ENCODE measurements at places on chromosomes 16 and 17.
A peak's percentile ranks its signal among the peaks of the same experiment; 100 is the strongest.

- peak; percentile 60 for DNase-seq
Observed at GRCh38 chr17:81365601-81366585, 29.4 kb upstream of the BAHCC1 start.

DNA sequence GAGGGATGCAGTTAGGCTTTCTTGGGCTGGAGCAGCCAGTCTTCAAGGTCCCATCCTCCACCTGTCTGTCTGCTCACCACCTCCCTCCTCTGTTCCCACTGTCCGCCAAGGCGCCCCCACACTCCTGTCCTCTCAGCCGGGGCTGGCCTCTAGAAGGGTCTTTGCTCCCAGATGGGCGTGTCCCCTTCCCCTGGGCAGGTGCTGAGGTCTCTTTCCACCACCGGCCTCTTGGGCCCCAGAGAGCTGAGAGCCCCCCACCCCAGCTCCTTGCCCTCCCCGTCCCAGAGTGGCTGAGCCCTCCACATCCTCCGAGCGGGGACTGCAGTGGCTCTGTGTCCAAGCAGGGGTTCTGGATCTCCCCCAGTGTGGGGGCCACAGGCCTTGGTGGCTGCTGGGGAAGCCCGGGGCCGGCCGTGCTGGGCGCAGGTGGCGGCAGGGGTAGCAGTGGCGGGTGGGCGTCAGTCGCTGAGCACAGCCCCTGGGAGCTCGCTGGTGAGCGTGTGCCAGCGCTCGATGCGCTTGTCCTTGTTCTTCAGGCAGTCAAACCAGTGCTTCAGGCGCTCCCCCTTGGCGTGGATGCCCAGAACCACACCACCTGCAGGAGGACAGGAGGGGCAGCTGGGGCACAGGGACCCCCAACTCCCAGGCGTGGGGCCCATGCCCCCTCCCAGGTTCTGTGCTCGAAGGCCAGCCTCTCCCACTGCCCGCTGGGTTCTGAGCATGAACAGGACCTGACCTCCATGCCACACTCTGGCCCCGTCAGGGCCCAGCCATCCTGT lies 9.8 kb downstream of the SCGB1C2 start:
- DNase-seq: no peak

- peak; percentile 36 for DNase-seq
Observed at GRCh38 chr16:11681976-11682654, 13.9 kb downstream of the SNN start.

- no peak for DNase-seq
Observed at GRCh38 chr17:7293159-7293558, 1.3 kb downstream of the YBX2 start.

DNA sequence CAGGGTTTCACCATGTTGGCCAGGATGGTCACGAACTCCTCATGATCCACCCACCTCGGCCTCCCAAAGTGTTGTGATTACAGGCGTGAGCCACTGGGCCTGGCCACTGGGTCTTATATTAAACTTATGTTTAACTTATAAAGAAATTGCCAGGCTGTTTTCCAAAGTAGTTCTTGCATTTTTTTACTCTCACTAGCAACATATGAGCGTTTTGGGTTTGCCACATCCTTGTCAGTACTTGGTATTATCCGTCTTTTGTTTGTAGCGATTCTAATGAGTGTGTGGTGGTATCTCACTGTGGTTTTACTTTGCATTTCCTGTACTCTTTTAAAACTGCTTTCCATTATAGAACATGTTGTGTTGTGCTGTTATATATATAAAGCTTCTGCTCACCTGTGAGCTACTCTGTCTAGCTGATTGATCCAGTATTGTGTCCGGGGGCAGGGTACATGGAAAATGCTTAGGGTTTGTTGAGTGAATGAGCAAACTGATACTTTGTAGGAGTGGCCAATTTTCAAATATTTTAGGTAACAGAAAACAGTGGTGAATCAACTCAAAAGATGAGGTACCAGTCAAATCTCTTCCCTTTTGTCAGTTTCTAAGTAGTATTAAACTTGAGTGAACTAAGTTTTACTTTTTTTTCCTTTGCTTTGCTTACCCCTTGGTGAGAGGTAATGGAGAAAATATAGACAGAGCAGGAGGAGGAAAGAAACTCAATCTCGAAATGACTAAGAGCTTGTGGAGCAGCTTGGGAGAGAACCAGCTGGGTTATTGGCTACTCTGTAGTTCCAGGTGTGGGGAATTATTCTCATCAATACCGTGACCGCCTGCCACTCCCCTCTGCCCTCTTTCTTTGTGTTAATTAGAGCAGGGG lies 75.8 kb downstream of the PITPNC1 start:
- DNase-seq: no peak

GRCh38 chr17:6023036-6023831 lies 46.9 kb upstream of the WSCD1 start:
- no peak for DNase-seq

- no peak for DNase-seq
Observed at GRCh38 chr17:82936768-82937171, 96.9 kb upstream of the ZNF750 start.

- no peak for DNase-seq
Observed at GRCh38 chr17:44304651-44305050, 3.8 kb upstream of the RUNDC3A start.

- DNase-seq: no peak
Observed at GRCh38 chr17:3866276-3866675, 20.2 kb upstream of the NCBP3 start.

DNA sequence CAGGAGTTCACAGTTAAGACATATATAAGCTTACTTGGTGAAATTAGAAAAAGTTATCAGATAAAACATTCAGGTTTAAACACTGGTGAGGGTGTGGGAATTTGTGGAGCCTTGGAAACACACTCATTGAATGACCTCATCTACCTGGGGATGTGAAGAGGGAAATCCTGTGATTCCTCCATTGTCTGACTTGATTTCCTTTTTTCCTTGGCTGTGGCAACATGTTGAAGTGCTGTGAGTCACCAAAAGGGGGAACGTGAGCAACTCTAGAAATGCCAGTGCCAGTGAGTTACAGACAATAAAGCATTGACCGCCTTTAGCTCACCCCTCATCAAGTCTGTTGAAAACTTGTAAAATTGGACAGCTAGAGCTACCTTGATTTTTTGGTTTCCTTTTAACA lies 1.8 kb downstream of the HMOX2 start:
- peak; percentile 33 for DNase-seq

GRCh38 chr16:19888834-19889233 lies 4.2 kb upstream of the GPRC5B start:
- DNase-seq: no peak

- no peak for DNase-seq
Observed at GRCh38 chr17:75345514-75346167, 56.4 kb upstream of the SLC25A19 start.

DNA sequence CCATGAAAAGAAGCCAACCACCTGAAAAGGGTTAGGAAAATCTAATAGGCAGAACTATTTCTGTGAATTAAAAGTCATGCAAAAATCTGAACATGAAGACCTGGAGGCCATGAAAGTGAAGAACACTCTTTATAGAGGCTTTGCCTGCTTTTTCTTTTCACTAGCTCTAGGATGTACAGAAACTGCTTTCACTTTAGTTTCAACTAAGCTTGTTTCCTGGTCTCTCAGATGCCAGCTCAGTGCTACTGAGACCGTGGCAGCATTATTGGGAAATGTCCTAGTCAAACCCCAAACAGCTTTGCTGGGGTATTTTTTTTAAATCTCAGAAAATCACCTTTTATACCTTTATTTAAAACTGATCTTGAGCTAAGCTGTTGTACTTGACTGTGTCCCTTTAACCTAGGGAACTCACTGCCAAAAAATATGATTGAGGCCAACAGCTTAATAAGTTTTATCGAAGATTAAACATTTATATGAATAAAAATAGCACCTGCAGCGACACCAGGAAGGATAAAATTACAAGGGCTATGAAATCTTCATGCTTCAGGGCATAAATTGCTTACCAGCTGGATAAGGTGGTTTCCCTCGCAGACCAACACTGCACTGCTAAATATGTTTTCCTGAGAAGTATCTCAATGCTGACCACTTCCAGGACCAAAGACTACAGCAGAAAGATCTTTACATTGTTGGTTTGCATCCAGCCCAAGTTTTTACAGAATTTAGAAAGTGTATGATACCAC lies 621.8 kb upstream of the ZFHX3 start:
- DNase-seq: no peak

GRCh38 chr16:27582883-27583282 lies 32.9 kb downstream of the KATNIP start:
- no peak for DNase-seq

DNA sequence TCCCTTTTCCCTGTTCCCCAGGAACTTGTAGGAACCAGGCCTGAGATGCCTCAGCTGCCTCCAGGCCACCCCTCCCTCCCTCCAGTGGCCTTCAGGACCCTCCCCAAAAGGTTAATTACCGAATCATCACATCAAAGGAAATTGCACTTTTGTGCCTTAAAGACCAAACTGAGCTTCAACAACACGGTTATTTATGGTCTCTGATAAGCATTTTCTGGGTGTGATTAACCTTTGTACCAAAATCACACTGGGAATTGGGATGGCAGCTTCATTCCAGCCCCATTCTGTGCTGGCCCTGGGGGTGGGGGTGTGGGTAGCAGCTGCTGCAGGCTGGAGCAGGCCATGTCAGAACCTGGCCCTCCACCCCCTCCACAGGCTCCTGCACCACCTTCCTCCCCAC lies 16.7 kb downstream of the CRHR1 start:
- DNase-seq: no peak

- no peak for DNase-seq
Observed at GRCh38 chr17:73411313-73411747, 99.5 kb upstream of the CDC42EP4 start.

GRCh38 chr17:30253312-30253711 lies 17.8 kb upstream of the SLC6A4 start:
- DNase-seq: no peak

GRCh38 chr17:58944166-58944565 lies 162.5 kb downstream of the TRIM37 start:
- DNase-seq: no peak

GRCh38 chr17:4161967-4162305 lies 18.9 kb downstream of the CYB5D2 start:
- DNase-seq: no peak

DNA sequence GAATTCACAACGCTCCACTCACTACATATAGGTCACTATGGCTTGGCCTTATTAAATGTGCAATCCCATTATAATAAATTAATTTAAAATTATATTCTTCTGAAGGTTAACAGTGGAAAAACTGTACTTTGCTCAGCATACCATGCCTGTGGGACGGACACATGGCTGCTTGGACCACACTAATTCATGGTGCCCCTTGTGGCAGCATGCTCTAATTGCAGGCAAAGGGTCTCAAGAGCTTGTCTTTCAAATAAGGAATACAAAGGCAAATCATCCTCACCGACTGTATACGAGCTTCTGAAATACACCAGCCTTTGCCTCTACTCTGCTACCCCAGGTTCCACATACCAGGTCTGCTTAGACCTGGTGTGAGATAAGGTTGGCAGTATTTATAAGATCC lies 11.7 kb downstream of the SMPD3 start:
- DNase-seq: peak; percentile 40

DNA sequence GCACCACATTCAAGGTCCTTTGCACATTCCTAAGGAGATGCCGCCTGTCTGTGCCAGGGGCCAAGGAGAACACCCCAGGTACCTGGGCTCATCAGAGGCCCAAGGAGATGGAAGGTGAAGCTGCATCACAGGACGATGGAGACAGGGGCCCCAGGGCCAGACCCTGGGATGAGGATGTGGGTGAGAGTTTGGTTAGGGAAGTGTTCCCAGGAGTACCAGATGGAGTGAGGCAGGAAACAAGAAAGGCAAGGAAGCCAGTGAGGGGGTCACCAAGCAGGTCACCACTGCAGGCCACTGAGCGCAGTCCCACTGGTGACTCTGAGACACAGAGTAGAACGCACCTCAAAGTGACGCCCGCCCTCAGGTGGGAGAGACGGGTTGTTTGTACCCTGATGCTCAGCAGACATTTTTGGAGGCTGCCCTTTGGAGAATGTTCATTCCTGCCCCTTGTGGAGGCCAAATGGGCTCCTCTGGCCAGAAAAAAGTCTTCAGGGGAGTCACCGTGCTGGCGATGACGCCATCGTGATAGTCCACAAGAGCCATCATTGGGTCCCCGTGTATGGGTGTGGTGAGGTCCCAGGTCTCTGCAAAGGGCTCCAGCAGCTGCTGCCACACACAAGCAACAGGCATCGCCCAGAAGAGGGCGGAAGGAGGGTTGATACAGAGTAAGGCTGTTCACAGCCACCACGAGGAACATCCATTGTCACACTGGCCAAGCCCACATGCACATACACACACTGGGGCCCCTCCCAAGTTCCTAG lies 57.5 kb downstream of the BEAN1 start:
- DNase-seq: no peak

All from suppressor macrophage (primary cell).